ENCODE measurements at places on chromosomes 6 and 20.
A peak's percentile ranks its signal among the peaks of the same experiment; 100 is the strongest.

DNA sequence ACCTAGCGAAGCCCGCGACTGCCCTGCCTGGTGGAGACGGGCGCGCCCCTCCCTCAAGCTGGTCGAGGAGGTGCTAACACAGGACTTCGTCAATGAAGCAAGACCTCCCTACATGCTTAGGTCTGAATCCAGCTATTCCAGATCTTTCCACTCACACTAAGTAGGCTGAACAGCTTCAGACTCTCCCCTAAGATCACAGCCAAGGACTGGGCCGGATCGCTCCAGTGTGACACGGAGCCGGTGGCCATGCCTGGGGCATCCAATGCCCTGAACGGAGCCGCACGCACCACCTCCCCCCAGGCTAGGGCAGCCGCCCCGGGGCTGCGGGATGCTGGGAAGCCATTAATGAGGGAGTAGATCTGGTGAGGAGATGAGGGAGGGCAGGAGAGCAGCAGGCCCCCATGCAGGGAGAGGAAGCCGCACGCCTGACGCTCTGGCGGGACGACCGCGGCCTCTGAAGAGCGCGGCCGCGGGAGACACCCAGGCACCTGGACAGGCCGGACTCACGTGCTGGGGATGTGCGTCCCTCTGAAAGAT, 200.0 kb downstream of the WDR27 start:
- no peak for DNase-seq

- no peak for DNase-seq
Measured at GRCh38 chr6:105275542-105275941, 95.7 kb upstream of the POPDC3 start.

GRCh38 chr6:134073161-134073560, 20.7 kb upstream of the SLC2A12 start:
- no peak for DNase-seq

DNA sequence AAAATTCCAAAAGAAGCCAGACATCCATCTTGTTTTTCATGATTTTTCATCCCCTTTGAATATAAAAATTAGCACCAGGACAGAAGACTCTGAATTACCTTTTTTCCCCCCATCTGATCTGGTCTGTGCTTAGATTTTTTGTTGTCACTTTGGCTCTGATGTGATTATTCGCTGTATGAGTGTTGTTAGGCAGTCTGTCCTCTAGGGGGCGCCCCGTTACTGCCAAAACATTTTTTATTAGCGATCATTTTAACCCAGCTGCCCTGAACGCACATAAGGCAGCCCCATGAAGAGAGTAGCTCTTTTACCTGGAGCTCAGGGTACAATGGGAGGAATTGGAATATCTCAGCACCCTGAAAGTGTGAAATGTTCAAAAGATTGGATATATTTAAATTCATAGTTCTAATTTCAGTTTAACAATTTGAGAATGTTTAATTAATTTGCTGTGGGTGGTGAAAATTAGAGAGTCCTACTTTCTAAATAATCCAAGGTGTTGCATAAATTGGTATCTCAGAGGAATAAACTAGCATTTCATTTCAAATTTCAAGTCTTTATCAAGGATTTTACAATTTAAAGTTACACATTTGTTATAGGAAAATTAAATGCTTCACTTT, 60.8 kb downstream of the PRPH2 start:
- peak; percentile 85 for DNase-seq

DNA sequence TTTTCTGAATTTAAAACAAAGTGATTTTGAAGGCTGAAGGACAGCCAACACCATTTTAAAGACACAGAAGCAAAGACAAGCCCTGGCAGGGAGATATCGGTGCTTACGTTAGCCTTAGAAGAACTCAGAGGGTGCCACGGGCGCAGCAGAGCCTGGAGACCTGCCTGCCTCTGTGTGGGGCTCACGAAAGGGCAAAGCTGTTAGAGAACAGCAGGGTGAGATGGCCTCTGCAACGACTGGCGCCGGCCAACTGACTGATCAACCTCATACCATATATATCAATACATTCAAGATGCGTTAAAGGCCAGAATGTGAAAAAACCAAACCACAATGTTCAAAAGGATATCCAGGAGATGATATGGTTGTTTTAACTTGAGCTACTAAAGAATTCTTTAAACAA, 151.0 kb upstream of the RPS6KA2 start:
- DNase-seq, result no peak

DNA sequence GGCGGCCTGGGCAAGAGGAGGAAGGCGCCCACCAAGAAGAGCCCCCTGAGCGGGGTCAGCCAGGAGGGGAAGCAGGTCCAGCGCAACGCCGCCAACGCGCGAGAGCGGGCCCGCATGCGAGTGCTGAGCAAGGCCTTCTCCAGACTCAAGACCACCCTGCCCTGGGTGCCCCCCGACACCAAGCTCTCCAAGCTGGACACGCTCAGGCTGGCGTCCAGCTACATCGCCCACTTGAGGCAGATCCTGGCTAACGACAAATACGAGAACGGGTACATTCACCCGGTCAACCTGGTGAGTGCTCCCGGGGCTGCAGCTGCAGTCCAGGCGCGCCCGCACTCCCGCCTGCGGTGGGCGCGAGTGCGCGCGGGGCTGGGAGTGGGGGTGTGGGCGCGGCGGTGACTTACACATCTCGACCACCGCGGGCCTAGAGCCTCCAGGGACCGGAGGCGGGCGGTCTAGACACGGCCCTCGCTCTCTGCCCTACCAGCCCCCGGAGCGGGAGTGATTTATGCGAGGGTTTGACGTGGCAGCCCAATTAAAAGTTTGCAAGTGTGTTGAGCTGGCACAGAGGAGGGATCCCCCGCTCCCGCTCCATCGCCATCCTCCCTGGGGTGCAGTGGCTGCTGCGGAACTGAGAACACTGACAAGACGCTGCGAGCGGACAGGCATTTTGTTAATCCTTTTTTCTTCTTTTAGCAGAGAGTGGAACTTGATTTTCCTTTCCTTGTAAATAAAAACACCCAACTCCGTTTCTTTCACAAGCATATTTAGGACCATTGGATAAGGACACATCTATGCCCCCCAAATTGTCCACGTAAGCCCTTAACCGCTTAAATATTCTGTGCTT, 867 bp downstream of the TCF21 start:
- no peak for DNase-seq

DNA sequence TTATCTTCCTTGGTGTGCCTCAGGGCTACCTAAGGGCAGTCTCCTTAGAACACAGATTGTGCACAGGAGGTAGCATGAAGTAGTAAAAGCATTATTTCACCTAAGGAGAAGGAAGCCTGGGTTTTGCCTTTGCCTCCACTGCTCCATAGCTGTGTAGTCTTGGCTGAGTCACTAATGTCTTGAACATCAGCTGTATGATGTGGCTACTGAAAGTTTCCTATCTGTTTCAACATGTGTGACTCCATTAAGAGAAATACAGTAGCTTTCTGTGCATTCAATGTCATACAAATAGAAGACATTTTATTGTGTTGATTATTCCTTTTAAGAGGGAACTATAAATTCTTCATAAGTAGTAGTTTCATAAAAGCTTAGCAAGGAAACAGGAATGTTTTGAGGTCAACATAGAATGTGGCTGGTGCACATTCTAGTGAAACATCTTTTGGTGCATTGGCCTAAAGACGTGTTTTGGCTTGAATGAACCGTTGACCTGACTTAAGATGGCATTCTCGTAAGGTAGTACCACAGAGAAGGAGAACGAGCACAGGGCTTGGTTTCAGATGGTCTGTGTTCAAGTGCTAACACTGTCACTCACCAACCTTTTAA, 70.6 kb downstream of the CTNNBL1 start:
- DNase-seq, result no peak

DNA sequence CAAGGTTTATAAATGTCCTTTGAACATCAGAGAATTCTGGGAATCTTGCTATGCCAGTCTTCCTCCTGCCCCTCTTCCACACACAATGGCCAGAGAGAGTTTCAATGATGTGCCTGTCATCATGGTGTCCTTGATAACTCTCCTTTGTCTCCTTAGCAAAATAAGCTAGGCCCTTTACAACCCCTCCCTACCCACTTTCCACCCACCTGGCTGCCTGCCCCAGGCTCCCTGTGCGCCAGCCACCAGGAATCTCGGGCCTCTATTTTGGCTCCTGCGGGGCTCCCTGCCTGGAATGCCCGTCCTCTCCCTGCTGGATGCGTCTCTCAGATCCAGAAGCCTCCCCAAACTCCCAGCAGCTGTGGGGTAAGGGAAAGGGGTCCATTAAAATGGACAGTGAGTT, 60.9 kb downstream of the NCR2 start:
- DNase-seq, result no peak

GRCh38 chr6:122558080-122558479, 52.1 kb upstream of the PKIB start:
- DNase-seq, result no peak

DNA sequence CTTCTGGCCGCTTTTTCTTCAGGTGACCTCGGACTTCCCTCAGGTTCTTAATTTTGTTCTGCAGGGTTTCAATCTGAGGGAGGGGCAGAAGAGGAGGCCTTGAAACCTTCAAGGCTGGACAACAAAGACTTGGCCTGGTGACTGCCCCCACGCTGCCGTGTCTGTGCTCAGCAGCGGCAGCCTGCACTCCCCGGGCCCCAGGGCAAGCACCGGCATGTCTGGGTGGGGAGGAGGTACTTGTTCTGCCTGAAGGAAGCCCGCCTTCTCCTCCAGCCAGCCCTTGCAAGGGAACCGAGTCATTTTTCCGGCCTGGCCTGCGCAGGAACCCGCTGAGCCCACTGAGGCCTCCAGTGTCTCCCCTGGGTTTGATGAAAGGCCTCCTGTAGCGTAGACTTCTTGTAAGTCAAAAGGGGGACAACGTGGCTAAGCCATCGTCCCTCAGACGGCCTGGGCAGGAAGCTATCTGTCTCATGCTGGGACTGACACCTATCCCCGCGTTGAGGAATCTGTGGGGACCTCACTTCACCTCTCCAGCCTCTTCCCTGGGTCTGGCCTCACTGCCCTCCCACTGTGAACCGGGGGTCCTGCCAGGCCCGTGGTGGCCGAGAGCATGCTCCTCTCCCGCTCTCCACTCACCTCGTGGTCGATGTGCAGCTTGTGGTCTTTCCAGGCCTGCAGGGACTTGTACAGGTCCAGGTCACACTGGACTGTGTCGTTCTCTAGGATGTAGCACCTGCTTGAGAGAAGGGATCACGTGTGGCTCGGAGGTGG, 119.9 kb downstream of the SULF2 start:
- DNase-seq, result no peak

GRCh38 chr6:112457886-112458285, 110.8 kb downstream of the RFPL4B start:
- no peak for DNase-seq

DNA sequence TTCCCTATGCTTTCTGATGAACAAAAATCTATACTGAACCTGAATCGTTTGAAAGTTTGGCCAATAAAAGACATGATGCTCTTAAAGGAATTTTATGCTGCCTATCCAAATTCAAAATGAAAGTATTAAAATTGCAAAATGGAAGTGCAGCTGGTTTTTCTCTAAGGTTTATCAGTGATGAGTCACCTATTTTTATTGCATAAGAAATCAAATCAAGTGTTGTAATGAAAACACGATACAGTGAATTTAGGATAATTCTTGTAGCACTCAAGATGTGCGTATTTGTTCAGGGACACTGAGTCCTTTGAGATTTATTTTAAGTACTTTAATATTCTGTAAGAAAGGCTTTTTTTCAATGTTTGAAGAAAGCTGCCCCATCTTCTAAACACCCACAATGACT, 409.5 kb downstream of the ADGRB3 start:
- no peak for DNase-seq

DNA sequence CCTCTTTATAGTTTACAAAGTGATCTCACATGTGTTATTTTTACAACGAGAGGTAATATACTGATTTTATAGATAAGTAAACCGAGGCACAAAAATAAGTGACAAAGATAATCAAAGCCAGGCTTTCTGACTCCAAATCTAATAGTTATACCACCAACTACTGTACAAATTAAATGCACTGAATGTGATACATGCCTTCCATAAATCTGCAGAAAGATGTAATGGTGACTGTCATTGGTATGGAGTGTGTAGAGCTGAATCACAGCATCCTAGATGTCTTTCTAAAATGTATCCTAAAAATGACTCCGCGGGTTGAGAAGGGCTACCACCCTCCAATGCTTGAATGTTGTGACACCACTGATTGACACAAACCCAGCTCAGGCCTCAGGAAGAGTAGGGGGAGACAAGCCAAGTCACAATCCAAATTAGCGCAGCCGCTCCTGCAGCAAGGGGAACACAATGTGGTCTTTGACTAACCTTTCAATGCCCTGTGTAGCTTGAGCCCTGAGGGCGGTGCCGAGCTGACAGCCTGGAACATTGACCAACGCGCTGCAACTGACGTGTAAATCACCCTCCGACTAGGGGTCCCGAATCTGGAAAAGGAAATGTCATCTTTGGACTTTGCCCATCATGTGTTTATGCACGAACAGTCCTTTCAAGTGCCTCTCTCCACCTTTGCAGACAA, 136.8 kb downstream of the OLIG3 start:
- DNase-seq, result no peak

GRCh38 chr20:1477896-1478490, 11.3 kb upstream of the NSFL1C start:
- DNase-seq, result no peak

DNA sequence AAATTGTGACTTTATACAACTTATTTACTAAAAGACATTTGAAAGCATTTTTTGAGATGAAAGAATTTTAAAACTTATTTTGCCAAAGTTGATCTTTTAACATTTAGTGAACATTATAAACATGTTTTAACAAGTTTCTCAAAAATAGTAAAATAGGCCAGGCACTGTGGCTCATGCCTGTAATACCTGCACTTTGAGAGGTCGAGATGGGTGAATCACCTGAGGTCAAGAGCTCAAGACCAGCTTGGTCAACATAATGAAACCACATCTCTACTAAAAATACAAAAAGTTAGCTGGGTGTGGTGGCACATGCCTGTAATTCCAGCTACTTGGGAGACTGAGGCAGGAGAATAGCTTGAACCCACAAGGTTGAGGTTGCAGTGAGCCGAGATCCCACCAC, 78.6 kb downstream of the CLVS2 start:
- no peak for DNase-seq

GRCh38 chr20:14992961-14993360, 655.5 kb upstream of the FLRT3 start:
- no peak for DNase-seq

DNA sequence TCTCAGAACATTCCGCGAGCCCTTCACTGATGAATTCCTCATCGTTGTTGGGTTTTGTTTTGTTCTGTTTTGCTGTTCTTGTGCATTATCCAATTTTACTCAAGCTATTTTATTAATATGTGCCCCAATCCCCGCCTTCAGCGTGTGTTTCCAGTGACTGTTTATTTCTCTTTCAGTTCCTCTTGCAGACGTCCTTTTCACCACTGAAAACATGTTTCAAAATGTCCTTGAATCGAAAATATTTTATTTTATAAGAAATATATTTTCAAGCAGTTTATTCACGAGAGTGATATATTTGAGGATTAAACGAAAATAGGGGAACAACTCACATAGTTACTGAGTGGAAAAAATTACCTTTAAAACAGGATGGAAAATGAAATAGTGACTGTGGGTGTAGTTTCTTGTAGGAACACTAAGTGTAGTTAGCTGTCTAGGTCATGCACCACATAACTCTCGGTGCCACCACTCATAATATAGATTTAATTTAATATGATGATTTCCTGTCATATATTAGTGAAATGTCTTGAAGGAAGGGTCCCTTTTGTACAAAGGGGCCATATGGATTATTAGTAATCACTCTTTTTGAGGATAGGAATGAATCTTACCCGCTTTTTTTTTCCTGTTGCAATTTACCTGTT, 45.3 kb upstream of the HDDC2 start:
- DNase-seq, result no peak

GRCh38 chr20:257419-257818, at the start of gene DEFB132:
TSS of gene DEFB132 (plus strand) at chr20:257724. CDS start at chr20:257779, 55 bp downstream.
- no peak for DNase-seq

GRCh38 chr6:46079061-46079460, 50.7 kb upstream of the ENPP4 start:
- no peak for DNase-seq

All from hematopoietic multipotent progenitor cell treated with erythropoietin and hydrocortisone succinate and interleukin-3 and kit ligand, for 15 days (in vitro differentiated cells).